Neural crest cell (in vitro differentiated cells): ENCODE measurements at places on chromosomes 12 and 14. TPM values are rescaled to one million over a fixed set of nuclear protein-coding genes. Genes with fewer than 3 reads are reported as not detected.

KERA gene
- total RNA-seq: not detected in 2 replicates

RNASE7 gene
- total RNA-seq: not detected in 2 replicates

ACSS3 gene
- 14.5 and 15.7 TPM in 2 replicates for total RNA-seq

TCL1B gene
- not detected in 2 replicates for total RNA-seq

CATSPERB gene
- not detected in 2 replicates for total RNA-seq

ALDH1L2 gene
- 4.0 and 4.2 TPM in 2 replicates for total RNA-seq

C12orf50 gene
- total RNA-seq: 0.30 and 0.37 TPM in 2 replicates

BORCS5 gene
- total RNA-seq: 13.7 and 15.0 TPM in 2 replicates

- peaks cover 8% of the 10 kb centered on the region for H3K4me1 ChIP-seq
- peaks cover 3% of the 10 kb centered on the region for H3K36me3 ChIP-seq
These were observed 26.1 kb upstream of the APOLD1 start for GRCh38 chr12:12759234-12759915.

DNA sequence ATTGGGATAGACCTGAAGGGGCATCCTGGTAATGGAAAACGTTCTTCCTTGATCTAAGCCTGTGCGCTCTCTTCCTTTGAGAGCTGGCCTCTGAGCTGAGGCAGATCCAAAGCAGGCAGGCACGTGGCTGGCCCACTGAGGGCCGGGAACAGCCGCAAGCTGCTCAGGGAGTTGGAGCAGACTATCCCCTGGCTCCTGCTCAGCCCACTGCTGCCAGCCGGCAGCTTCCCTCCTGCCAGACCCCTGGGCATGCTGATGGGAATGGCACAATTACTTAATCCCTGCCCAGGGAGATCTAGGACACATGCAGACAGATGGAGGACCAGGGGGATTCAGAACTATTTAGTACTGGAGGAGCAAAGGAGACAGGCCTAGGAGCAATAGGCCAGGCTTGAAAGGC is 14.4 kb downstream of the NEUROD4 start:
- DNase-seq: no peak
- H3K27me3 ChIP-seq: peaks cover 17% of the 10 kb centered on the region
- H3K4me3 ChIP-seq: no peak overlapping the region

- peaks cover 10% of the 10 kb centered on the region for H3K36me3 ChIP-seq
- no peak overlapping the region for H3K4me3 ChIP-seq
- H3K4me1 ChIP-seq: peaks cover 5% of the 10 kb centered on the region
- no peak overlapping the region for H3K27ac ChIP-seq
These were observed 18.2 kb downstream of the GLT1D1 start for GRCh38 chr12:128871516-128871892.

DNA sequence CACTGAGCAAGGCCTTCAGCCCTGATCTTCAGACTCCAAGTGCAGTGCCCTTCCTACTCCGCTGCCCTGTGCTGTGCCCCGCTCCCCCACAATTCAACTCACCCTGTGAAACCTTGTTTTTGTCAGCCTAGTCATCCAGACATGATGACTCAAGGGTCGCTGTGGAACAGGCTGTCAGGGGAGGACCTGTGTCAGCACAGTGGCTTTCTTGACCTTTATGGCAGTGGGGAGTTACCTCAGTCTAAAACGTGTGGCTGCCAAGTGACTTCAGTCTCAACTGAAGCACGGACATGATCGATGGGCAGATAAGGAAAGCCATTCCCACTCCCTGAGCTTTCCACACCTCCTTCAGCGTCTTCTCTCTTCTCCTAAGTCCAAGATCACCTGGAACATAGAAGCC is 16.3 kb upstream of the FLVCR2 start:
- DNase-seq: no peak
- peak overlapping the region; percentile 60 for H3K27ac ChIP-seq
- H3K4me1 ChIP-seq: no peaks in the 10 kb centered on the region
- H3K27me3 ChIP-seq: peaks cover 37% of the 10 kb centered on the region
- H3K36me3 ChIP-seq: no peaks in the 10 kb centered on the region

GRCh38 chr14:78308079-78308478 is 137.9 kb downstream of the NRXN3 start:
- no peak overlapping the region for H3K27ac ChIP-seq
- no peak for DNase-seq
- H3K36me3 ChIP-seq: no peaks in the 10 kb centered on the region
